GM23338 (cell line): ENCODE measurements at places on chromosomes 1 and 21. TPM values are rescaled to one million over a fixed set of nuclear protein-coding genes. Genes with fewer than 3 reads are reported as not detected.

GRCh38 chr1:181947441-181947840, 114.1 kb downstream of the ZNF648 start:
- no peak overlapping the region for H3K27ac ChIP-seq
- DNase-seq = no peak
- H3K36me3 ChIP-seq = 0 out of 2 replicates have a peak, but pooled peaks cover 4% of the 10 kb centered on the region
- H3K27me3 ChIP-seq = no peaks in the 10 kb centered on the region

DNA sequence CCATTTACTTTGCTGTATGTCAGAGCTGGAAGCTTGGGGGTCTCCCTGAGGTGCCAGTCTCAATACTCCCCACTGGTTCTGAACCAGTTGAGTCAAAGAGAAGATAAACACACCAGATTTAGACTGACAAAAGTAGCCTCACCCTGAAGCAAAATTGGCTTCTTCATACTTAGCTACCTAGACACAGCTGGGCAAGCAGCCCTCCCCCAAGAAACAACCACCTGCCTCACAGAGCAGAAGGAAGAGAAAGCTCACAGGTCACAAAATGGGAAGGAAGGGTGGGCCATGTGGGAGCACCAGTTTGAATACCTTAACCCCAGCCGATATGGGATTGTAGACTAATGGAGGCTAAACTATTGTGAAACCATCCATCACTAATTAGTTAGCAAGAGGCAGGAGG, 24.6 kb upstream of the MYSM1 start:
- H3K4me3 ChIP-seq = no peak overlapping the region
- DNase-seq = no peak
- no peak overlapping the region for H3K27ac ChIP-seq
- no peaks in the 10 kb centered on the region for H3K36me3 ChIP-seq
- H3K27me3 ChIP-seq = no peaks in the 10 kb centered on the region

- no peaks in the 10 kb centered on the region for H3K4me1 ChIP-seq
- no peaks in the 10 kb centered on the region for H3K36me3 ChIP-seq
- no peak for DNase-seq
- H3K4me3 ChIP-seq = no peak overlapping the region
- no peaks in the 10 kb centered on the region for H3K27me3 ChIP-seq
- H3K27ac ChIP-seq = no peak overlapping the region
Observed at GRCh38 chr1:111603979-111604378, 15.6 kb upstream of the RAP1A start.

Gene G0S2
- total RNA-seq = 0.43 and 3.2 TPM in 2 replicates

- H3K4me1 ChIP-seq = peaks cover 14% of the 10 kb centered on the region
- H3K36me3 ChIP-seq = no peaks in the 10 kb centered on the region
Observed at GRCh38 chr1:224217655-224218623, 34.9 kb downstream of the DEGS1 start.

Gene KRTAP20-2
- not detected in 2 replicates for total RNA-seq

Gene FLG2
- not detected in 2 replicates for total RNA-seq

GRCh38 chr1:17559615-17560419, 20.3 kb downstream of the ARHGEF10L start:
- H3K27me3 ChIP-seq = no peaks in the 10 kb centered on the region
- H3K27ac ChIP-seq = peak overlapping the region; percentile 55; the same call in 1 of the 2 replicates
- H3K4me1 ChIP-seq = peaks cover 58% of the 10 kb centered on the region
- H3K4me3 ChIP-seq = no peak overlapping the region

Gene E2F2
- total RNA-seq = 2.6 and 3.4 TPM in 2 replicates

Gene CHIA
- not detected in 2 replicates for total RNA-seq

- H3K36me3 ChIP-seq = 0 out of 2 replicates have a peak, but pooled peaks cover under 1% of the 10 kb centered on the region
- no peak for DNase-seq
- no peak overlapping the region for H3K4me3 ChIP-seq
- H3K27ac ChIP-seq = no peak overlapping the region
Observed at GRCh38 chr1:248805876-248806275, 19.8 kb downstream of the SH3BP5L start.

DNA sequence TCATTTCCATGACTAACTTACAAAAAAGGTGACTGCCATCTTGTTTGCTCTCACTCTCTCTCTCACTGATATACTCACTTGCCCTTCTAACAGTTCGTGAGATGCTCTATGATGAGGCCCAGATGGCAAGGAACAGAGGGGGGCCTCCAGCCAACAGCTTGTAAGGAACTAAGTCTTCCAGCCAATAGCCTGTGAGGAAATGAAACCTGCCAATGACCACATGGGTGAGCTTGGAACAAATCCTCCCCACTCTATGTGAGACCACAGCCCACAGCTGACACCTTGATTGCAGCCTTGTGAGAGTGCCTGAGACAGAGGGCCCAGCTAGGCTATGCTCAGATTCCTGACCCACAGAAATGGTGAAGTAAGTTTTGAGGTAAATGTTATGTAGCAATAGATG, 153.7 kb downstream of the HHIPL2 start:
- H3K4me3 ChIP-seq = no peak overlapping the region
- no peaks in the 10 kb centered on the region for H3K27me3 ChIP-seq
- H3K27ac ChIP-seq = no peak overlapping the region
- no peaks in the 10 kb centered on the region for H3K4me1 ChIP-seq
- no peak for DNase-seq

DNA sequence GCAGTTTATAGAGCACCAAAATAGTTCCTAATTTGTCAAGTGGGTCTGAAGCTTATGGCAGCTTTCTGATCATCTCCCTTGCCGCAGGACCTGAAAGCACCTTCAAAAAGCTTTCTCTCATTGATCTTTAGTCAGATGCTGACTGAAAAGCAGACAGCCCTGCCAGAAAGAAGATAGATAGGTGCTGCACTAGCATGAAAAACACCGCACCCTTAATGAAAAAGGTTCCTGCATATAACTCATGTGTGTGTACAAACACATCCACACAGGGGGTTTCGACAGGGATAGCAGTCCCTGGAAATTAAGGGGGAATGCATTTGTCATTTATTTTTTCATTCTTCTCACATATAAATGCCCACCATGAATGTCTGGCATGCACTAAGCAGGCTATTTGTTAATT, 361.7 kb upstream of the SNX7 start:
- no peaks in the 10 kb centered on the region for H3K27me3 ChIP-seq
- no peaks in the 10 kb centered on the region for H3K4me1 ChIP-seq
- H3K36me3 ChIP-seq = no peaks in the 10 kb centered on the region
- H3K4me3 ChIP-seq = no peak overlapping the region

Gene FABP3
- total RNA-seq = 19.3 and 27.9 TPM in 2 replicates

GRCh38 chr1:109479311-109479710, 4.4 kb upstream of the ATXN7L2 start:
- H3K27ac ChIP-seq = no peak overlapping the region
- no peaks in the 10 kb centered on the region; the same call in 1 of the 2 replicates for H3K4me1 ChIP-seq
- H3K27me3 ChIP-seq = peaks cover 10% of the 10 kb centered on the region; the same call in 1 of the 2 replicates

DNA sequence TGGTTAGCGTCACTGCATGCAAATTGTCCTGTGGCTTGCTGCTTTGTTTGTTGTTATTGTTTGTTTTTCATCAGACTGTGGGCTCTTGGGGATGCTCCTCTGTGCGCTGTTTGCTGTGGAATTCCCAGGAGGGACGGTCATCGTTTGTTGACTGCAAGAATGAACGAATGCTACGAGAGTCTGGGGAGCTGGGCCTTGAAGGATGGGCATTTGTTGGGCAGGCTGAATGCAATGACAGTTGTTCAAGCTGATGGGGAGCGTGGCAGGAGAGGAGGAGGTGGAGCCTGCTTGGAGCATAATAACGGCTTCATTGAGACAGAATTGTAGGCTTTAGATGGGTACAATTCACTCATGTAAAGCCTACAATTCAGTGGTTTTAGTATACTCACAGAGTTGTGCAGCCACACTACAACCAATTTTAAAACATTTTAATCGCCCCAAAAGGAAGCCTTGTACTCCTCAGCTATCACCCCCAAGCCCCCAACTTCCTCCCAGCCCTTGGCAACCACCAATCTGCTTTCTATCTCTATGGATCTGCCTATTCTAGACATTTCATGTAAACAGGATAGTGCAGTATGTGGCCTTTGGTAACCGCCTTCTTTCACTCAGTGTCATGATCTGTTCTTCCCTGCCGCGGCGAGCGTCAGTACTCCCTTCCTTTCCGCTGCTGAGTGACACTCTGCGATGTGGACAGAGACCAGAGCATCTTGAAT, 190.2 kb downstream of the CAMTA1 start:
- no peak overlapping the region for H3K4me3 ChIP-seq
- H3K36me3 ChIP-seq = no peaks in the 10 kb centered on the region
- no peak overlapping the region for H3K27ac ChIP-seq

GRCh38 chr1:9589144-9589718, 520 bp downstream of the TMEM201 start:
- H3K27ac ChIP-seq = no peak overlapping the region
- H3K4me1 ChIP-seq = peaks cover 34% of the 10 kb centered on the region; the same call in 1 of the 2 replicates

Gene MLLT11
- 10.6 and 11.3 TPM in 2 replicates for total RNA-seq

Gene LMOD1
- 0.82 and 1.7 TPM in 2 replicates for total RNA-seq

GRCh38 chr1:77876884-77877283, 11.5 kb upstream of the NEXN start:
- H3K27ac ChIP-seq = no peak overlapping the region
- no peaks in the 10 kb centered on the region for H3K27me3 ChIP-seq

DNA sequence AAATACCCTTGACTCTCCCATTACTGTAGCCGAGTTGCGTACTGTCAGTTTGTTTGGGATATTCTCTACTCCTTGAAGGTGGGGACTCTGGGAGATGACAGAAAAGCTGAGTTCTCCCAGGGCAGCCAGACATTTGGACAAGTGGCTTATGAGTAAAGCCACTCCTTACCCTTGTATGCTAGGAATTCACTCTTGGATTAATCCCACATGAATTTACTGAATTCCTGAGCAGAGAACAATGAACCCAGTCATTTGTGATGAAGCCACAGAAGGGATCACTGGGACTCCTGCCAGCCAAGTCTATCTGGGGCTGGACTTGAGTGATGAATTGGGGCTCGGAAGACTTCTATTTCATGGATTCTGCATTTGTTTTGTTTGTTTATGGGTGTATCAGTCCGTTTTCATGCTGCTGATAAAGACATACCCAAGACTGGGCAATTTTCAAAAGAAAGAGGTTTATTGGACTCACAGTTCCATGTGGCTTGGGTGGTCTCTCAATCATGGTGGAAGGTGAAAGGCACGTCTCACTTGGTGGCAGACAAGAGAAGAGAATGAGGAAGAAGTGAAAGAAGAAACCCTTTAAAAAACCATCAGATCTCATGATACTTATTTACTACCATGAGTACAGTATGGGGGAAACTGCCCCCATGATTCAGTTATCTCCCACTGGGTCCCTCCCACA, 25.1 kb downstream of the C1orf116 start:
- no peaks in the 10 kb centered on the region for H3K4me1 ChIP-seq
- no peak overlapping the region for H3K4me3 ChIP-seq
- H3K27ac ChIP-seq = no peak overlapping the region

Gene TNFRSF25
- 25.3 and 26.3 TPM in 2 replicates for total RNA-seq

Gene BTF3L4
- 112 and 131 TPM in 2 replicates for total RNA-seq

- no peaks in the 10 kb centered on the region for H3K27me3 ChIP-seq
- no peaks in the 10 kb centered on the region for H3K4me1 ChIP-seq
- H3K4me3 ChIP-seq = no peak overlapping the region
- no peak overlapping the region for H3K27ac ChIP-seq
- no peak for DNase-seq
Observed at GRCh38 chr1:241688940-241689368, 36.9 kb downstream of the WDR64 start.

DNA sequence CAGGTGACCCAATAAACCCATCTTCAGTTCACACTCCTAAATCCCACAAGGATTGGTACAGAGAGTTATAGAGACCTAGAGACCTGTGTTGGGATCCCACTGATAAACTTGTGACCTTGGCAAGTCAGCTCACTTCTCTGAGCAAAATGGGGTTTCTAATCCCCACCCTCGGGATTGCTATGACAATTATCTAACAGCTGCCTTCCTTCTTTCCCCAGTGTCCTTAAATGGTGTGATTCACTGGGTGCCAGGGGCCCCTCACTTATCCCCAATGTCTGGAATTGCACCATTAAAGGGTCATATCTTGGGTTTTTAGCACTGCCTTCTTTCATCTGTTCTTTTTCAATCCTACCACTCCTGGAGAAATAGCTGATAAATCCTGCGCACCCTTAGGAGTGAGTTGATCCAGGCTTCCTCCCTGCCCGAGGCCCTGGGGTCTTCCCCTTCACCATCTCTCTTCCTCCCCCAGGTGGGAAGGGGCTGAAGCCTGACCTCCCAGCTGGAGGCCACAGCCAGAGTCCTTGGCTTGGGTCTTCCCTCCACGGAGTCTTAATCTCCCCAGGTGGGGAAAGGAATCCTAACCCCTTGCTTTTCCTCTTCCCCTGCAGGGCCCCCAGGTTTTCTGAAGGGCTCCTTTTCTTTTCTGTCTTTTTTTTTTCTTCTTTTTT, 39.7 kb downstream of the LACTBL1 start:
- H3K36me3 ChIP-seq = no peaks in the 10 kb centered on the region
- DNase-seq = no peak
- no peaks in the 10 kb centered on the region for H3K4me1 ChIP-seq
- no peak overlapping the region for H3K27ac ChIP-seq

Gene NCAM2
- total RNA-seq = 0.83 and 1.2 TPM in 2 replicates

Gene FMO5
- 0.35 and 0.73 TPM in 2 replicates for total RNA-seq

DNA sequence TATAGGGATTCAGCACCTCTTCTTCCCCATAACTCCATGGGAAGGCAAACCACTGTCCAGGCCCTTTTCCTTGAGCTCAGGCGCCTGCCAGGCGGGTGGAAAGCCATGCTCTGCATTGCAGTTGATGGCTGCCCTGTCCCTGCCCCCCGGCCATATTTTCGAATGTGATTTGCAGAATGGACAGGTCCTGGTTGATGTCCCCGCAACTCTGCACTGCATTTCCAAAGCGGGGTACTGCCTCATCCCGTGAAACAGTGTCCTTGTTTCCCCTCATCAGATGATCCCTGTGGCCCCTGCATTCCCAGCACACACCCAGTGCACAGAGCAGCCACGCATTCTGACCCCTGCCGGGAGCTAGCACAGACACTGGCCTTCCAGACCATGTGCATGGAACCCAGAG, 33.7 kb upstream of the SCMH1 start:
- no peaks in the 10 kb centered on the region for H3K36me3 ChIP-seq
- no peaks in the 10 kb centered on the region for H3K27me3 ChIP-seq
- no peaks in the 10 kb centered on the region for H3K4me1 ChIP-seq
- DNase-seq = no peak

Gene UTS2
- total RNA-seq = not detected in 2 replicates

GRCh38 chr1:54397090-54397591, 9.1 kb downstream of the SSBP3 start:
- H3K27ac ChIP-seq = no peak overlapping the region
- DNase-seq = no peak
- peaks cover 45% of the 10 kb centered on the region for H3K36me3 ChIP-seq
- H3K27me3 ChIP-seq = no peaks in the 10 kb centered on the region
- peaks cover 24% of the 10 kb centered on the region; the same call in 1 of the 2 replicates for H3K4me1 ChIP-seq
- H3K4me3 ChIP-seq = no peak overlapping the region

DNA sequence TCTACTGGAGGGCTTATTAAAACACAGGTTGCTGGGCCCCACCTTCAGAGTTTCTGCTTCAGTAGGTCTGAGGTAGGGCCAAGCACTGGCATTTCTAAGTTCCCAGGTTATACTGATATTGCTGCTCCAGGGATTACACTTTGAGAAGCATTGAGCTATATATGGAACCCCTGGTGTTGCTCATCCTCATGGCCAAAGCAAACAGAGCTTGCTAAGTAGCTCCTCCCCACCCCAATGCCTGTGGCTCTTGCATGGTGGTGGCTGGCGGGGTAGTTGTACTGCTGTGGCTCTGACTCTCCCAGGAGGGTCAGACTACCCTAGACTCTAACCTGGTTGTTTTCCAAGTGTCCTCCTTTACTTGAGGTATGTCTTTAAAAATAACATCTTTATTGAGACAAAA, 143.6 kb downstream of the SPATA46 start:
- peaks cover 39% of the 10 kb centered on the region for H3K4me1 ChIP-seq
- no peaks in the 10 kb centered on the region for H3K36me3 ChIP-seq
- peaks cover 2% of the 10 kb centered on the region; the same call in 1 of the 2 replicates for H3K27me3 ChIP-seq
- no peak overlapping the region for H3K4me3 ChIP-seq

Gene LRRC38
- 0.17 TPM in 1 of 2 replicates, not detected in the other for total RNA-seq

- H3K27ac ChIP-seq = no peak overlapping the region
- DNase-seq = peak; percentile 76
- H3K27me3 ChIP-seq = peaks cover 94% of the 10 kb centered on the region
Observed at GRCh38 chr1:75136195-75136815, 2.1 kb downstream of the LHX8 start.

Gene LAD1
- 17.6 and 22.3 TPM in 2 replicates for total RNA-seq
